ENCODE measurements at places on chromosomes 6 and 20. TPM values are rescaled to one million over a fixed set of nuclear protein-coding genes. Genes with fewer than 3 reads are reported as not detected.

PRRT1 gene
- total RNA-seq, result not detected

MOXD1 gene
- 0.88 TPM for total RNA-seq

SYNJ2 gene
- 5.3 TPM for total RNA-seq

TPBG gene
- total RNA-seq, result 80.9 TPM

NKX2-4 gene
- total RNA-seq, result not detected

SNAP25 gene
- 0.33 TPM for total RNA-seq

EYA4 gene
- 3.9 TPM for total RNA-seq

OTOR gene
- not detected for total RNA-seq

GFOD1 gene
- 8.4 TPM for total RNA-seq

XKR7 gene
- not detected for total RNA-seq

SIRPD gene
- total RNA-seq, result not detected

Measured in airway epithelial cell (primary cell).